Smooth muscle cell of bladder (primary cell): ENCODE measurements at places on chromosomes 2 and 18. TPM values are rescaled to one million over a fixed set of nuclear protein-coding genes. Genes with fewer than 3 reads are reported as not detected.

The SERPINB7 gene
- 1.4 and 4.1 TPM in 2 replicates for total RNA-seq

The C2orf92 gene
- 0.85 and 1.5 TPM in 2 replicates for total RNA-seq

The ZBTB7C gene
- under 0.01 TPM in 2 replicates for total RNA-seq

The RSAD2 gene
- total RNA-seq = 0.14 and 0.55 TPM in 2 replicates

The KRTCAP3 gene
- 0.18 TPM in 1 of 2 replicates, not detected in the other for total RNA-seq

The CTIF gene
- total RNA-seq = 31.4 and 43.4 TPM in 2 replicates

The HOXD9 gene
- 0.18 and 0.28 TPM in 2 replicates for total RNA-seq

The CELF4 gene
- 0.09 TPM in 1 of 2 replicates, not detected in the other for total RNA-seq

The FSHR gene
- total RNA-seq = not detected in 2 replicates

The FBLN7 gene
- 0.57 and 0.74 TPM in 2 replicates for total RNA-seq

The IL1RL2 gene
- 0.85 and 1.5 TPM in 2 replicates for total RNA-seq

The SNRNP200 gene
- 35.1 and 37.5 TPM in 2 replicates for total RNA-seq

The DHRS9 gene
- 0.09 TPM in 1 of 2 replicates, not detected in the other for total RNA-seq

The SLC8A1 gene
- 13.1 and 19.8 TPM in 2 replicates for total RNA-seq

The GKN1 gene
- not detected in 2 replicates for total RNA-seq

The SULT1C2 gene
- under 0.01 and 0.83 TPM in 2 replicates for total RNA-seq

The ASAP2 gene
- 15.1 and 16.9 TPM in 2 replicates for total RNA-seq

The CHRND gene
- total RNA-seq = not detected in 2 replicates

The POTEJ gene
- not detected in 2 replicates for total RNA-seq

The FER1L5 gene
- total RNA-seq = 1.3 and 1.4 TPM in 2 replicates

The SPC25 gene
- 0.28 and 0.43 TPM in 2 replicates for total RNA-seq

The IL36G gene
- total RNA-seq = not detected in 2 replicates

The ERFE gene
- 1.7 and 7.3 TPM in 2 replicates for total RNA-seq

The CD8B gene
- not detected in 2 replicates for total RNA-seq

The VAMP5 gene
- total RNA-seq = 32.8 and 39.0 TPM in 2 replicates

The SCYGR4 gene
- 0.09 TPM in 1 of 2 replicates, not detected in the other for total RNA-seq

The POTEF gene
- not detected in 2 replicates for total RNA-seq

The CXCR4 gene
- 0.92 TPM in 1 of 2 replicates, not detected in the other for total RNA-seq

The SLC9A4 gene
- total RNA-seq = under 0.01 TPM in 1 of 2 replicates, not detected in the other

The SP100 gene
- total RNA-seq = 60.4 and 78.3 TPM in 2 replicates

The SUMO1 gene
- 115 and 120 TPM in 2 replicates for total RNA-seq

The ALPI gene
- not detected in 2 replicates for total RNA-seq

The LAMA1 gene
- 11.7 and 55.3 TPM in 2 replicates for total RNA-seq
